A549 (cell line): ENCODE measurements at places on chromosomes 3 and 15.
A peak's percentile ranks its signal among the peaks of the same experiment; 100 is the strongest.

DNA sequence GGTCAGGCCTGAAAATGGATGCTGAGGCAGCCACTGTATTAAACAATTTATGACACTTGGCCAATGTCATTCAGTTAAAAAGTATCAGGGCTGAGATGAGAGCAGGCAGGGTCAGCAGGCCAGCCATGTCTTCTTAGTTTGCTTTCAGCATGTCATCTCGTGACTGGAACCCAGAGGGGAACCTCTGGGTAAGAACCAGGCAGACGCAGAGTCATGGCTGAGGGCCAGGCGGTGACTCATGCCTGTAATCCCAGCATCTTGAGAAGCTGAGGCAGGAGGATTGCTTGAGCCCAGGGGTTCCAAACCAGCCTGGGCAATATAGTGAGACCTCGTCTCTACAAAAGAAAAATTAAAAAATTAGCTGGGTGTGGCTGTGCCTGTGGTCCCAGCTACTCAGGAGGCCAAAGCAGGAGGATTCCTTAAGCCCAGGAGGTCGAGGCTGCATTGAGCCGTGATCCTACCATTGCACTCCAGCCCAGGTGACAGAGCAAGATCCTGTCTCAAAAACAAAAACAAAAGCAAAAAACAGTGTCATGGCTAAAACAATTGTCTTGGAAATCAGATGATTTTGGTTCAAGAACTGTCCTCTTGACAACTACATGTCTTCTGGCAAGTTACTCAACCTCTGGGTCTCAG lies 11.7 kb downstream of the BCL2L10 start:
- peak; percentile 63 for DNase-seq

DNA sequence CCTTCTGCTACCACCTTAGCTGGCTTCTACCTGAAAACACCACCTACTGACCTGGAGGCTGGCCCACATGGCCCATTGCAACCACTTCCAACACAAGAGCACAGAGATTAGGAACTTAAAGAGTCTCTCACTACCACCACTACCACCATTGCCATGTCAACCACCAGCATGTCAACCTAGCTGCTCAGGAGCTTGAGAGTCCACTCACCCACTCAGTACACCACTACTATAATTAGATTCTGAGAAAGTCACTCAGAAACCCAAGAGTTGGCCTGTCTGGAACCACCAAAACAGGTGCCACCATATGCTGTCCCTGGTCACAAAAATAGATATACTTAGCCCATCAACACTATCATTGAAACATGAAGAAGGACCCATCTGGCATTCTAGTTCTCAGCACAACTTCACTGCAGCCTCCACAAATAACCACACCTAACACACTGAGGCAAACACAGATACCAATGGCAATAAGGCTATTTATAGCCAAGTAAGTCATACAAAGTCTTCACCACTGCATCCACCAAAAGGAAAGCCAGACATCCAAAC lies 806.7 kb upstream of the EPHA6 start:
- no peak for DNase-seq

DNA sequence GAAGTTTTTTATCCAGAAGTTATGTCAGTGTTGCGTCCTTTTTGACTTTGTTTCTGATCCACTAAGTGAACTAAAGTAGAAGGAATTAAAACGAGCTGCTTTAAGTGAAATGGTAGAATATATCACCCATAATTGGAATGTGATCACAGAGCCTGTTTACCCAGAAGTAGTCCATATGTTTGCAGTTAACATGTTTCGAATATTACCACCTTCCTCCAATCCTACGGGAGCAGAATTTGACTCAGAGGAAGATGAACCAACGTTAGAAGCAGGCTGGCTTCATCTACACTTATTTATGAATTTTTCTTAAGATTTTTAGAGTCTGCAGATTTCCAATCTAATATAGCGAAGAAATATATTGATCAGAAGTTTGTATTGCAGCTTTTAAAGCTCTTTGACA lies 57.6 kb downstream of the DNAH1 start:
- DNase-seq: no peak

- DNase-seq: no peak
These were observed 1.7 kb upstream of the CD47 start for GRCh38 chr3:108092501-108092900.

DNA sequence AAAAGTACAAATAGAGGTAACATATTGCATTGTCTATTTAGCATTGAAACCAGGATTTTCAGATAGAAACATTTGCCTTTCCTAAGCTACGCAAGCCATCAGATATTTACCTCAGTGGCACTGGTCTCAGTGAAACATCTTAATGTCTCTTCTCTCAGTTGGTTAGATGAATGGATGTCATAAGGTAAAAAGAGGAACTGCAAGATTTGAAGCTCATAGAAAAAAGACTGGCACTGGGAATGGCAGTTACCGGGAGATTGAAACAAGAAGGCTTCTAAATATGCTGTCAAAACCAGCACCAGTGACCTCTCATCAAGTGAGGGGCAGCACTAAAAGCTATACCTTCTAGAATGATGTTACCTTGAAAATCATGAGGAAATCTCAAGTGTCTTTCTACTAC lies 486.4 kb downstream of the FHIT start:
- DNase-seq: no peak
